ENCODE measurements at places on chromosomes 4 and X.

GRCh38 chr4:59249110-59249509, 1951.0 kb upstream of the ADGRL3 start:
- DNase-seq, result no peak

DNA sequence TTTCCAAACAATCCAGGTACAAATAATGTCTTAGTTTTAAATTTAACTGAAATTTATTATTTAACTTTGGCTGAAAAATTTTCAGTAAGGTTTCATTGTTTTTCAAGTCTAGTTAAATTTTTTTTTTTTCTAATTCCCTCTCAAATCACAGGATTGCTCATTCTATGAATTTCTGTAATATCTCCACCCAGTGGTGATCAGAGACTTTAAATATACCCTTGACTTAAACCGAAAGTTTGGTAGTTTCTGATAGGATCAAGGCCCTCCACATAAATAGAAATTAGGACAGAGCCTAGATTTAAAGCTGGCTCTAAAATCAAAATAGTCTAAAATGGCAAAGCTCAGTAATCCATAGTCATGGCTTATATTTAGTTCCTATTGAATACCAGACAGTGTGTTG, 175.4 kb downstream of the TBCK start:
- DNase-seq, result no peak

- DNase-seq, result no peak
These were observed 60.8 kb upstream of the GRPEL1 start for GRCh38 chr4:7128644-7129043.

DNA sequence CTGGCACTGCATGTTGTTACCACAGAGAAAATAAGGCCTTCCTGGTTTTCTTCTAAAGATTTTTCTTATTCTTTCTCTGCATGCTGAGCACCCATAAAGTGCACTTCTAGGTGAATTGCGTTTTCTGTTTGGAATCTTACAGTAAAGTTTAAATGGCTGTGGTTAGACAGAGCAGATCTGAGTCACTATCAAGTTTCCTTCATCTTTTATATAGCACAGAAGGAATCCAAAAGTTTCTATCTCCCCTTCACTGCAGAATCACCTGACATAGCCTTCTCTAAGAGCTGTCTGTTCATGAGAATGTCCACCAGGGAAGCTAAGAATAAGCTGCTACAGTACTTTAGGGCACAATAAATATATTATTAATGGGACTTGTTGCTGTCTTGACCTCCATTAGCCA, 455.5 kb upstream of the FAM241A start:
- no peak for DNase-seq

DNA sequence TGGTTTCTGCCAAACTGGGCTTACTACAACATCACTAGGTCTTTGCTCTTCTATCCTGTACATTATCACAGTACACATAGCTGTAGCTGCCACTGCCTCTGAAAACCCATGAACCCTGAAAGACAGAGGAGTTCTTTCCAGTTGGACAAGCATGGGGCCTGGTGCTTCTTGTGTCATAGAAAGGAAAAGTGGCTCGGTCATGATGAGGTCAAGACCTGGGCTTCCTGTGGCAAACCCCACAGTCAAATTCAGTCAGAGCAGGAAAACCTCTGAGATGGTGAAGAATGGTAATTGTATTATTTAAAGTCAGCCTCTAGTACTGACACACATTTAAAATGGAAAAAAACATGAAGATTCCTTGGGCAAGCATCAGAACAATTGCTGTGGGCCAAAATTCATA, 133.3 kb upstream of the PRPS2 start:
- no peak for DNase-seq

DNA sequence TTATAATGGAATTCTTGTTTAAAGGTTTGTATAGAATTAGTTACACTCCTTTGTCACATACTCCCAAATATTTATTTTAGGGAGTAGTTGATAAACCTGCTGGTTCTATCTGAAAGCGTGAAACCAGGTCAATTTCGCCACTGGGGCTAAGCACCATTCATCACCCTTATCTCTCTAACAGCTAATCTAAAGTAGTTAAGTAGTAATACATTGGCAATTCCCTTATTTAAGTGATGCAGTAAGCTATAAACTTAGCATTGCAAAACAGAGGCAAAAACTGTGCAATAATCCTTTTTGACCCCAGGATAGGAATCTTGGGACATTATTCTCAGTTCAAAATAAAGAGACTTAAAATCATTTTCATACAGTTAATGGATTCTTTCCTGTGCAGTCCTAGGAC, 33.7 kb upstream of the PTPN13 start:
- DNase-seq, result no peak

DNA sequence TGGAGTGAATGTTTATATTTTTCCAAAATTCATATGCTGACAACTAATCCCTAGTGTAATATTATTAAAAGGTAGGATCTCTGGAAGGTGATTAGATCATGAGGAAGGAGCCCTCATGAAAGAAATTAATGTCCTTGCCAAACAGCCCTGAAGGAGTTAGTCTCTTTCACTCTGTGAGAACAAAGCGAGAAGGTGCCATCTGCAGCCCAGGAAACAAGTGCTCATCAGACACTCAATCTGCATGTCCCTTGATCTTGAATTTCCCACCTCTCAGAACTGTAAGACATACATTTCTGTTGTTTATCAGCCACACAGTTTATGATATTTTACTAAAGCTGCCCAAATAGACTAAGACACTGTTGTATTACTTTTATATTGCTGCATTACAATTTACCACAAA, 1283.4 kb downstream of the PCDH7 start:
- no peak for DNase-seq

GRCh38 chrX:155027509-155028066, 944 bp downstream of the FUNDC2 start:
- no peak for DNase-seq

DNA sequence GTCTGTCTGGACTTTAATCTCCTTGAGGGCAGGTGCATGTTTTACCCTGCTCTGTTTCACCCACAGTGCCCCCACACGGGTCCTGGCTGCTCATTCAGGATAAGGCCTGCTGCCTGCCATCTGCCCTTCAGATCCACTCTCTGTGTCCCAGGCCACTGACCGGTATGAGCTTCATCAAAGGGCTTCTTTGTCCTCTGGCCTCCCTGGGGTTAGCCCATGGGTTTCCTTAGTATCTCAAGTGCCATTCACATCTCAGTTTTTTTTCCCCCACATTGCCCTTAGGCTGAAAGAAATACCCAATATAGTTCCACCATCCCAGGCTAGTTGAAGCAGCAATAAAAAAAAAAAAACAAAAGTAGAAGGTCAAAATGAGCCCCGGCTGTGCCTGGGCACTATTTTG, 9.3 kb downstream of the CD99L2 start:
- no peak for DNase-seq

DNA sequence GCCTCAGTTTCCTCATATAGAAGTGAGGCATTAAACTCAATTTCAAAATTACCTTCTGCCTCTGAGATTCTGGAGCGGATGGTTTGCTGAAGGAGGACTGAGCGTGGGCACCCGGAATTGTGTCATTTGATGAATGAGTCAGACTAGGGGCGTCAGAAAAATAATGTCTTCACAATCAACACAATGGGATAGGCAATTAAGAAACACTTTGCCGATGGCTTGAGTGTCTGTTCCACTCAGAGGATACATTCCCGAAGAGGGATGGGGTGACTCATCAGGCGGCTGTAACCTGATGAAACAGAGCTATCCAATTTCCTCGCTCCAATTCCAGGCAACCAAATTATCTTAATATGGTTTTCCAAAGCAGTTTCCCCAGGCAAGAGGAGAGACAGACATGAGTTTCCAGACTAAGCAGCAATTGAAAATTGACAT, 1.2 kb upstream of the CHRNA9 start:
- no peak for DNase-seq

DNA sequence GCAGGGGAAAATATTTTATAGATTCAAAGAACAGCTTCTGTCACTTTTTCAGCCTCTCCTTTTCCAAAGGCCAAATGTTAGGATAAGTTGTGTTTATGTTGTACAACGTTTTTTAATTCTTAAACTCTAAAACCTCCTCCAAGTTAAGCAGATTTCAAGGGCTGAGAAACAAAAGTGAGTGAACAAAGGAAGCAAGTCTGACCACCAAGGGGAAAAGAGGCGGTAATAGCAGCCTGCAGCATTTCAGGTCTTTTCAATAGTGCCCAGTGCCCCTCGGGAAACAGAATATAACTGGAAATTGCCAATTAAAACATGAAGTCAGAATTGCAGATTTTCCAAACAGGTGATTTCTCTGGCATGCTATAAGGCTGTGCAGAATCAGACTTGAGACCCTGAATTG, 510.0 kb upstream of the HTR2C start:
- no peak for DNase-seq

DNA sequence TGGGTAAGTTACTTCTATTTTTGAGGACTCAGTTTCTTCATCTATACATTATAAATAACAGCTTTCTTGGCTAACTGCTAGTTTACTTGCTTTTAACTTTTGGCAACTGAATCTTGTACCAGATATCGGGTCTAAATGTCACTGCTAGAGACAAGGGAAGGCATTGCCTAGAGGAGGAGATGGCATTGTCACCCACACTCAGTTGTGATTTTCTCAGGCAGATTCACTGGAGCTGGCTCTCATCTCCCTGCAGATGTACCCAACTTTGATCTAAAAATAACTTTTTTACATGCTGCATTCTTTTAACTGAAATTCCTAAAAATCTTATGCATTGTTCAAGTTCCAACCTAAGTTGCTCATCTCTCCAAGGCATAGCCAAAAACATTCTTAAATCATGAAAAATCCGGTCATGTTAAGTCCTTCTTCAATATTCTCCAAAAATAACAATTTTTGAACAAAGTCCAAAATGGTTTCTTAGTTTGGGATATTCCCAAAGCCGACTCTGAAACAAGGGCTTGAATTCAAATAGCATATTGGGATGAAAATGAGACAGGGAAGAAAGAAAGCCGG, 469.0 kb upstream of the BOD1L1 start:
- DNase-seq, result no peak

DNA sequence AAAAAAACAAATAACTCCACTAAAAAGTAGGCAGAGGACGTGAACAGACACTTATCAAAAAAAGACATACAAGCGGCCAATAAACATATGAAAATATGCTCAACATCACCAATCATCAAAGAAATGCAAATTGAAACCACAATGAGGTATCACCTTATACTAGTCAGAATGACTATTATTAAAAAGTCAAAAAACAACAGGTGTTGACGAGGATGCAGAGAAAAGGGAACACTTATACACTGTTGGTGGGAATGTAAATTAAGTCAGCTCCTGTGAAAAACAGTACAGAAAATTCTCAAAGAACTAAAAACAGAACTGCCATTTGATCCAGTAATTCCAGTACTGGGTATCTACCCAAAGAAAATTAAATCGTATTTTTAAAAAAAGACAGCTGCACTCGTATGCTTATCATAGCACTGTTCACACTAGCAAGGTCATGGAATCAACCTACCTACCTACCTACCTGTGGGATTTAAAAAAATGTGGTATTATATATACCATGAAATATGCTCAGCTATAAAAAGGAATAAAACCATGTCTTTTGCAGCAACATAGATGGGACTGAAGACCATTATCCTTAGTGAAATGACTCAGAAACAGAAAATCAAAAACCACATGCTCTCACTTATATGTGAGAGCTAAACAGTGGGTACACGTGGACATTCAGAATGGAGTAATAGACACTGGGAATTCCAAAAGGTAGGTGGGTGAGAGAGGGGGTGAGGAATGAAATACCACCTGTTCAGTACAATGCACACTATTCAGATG, 24.8 kb upstream of the PTPN13 start:
- no peak for DNase-seq

GRCh38 chr4:183223053-183223452, 97.0 kb downstream of the CLDN22 start:
- DNase-seq, result no peak

DNA sequence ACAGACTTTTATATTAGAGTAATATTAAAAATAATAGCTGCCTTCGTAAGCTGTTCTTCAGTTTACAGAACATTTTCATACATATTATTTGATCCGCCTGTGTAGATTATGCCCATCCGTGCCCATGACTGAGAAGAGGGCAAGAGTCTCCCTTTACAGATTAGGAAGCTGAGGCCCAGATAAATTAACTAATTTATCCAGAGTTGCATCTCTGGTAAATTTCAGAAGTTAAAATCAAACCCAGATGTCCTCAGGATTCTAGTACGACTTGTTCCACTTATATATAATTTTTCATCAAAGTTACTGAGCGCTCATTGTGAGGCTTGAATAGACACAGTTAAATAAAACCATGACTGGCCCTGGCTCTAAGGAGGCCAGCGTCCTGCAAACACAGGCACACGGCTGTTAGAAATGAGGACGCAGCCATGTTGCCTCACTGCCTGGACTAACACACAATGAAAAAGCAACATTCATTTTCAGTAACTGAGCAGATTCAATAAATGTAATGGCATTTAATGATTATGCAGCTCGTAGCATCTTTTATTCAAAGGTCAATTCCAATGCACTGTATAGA, 148.0 kb downstream of the TENM3 start:
- no peak for DNase-seq

DNA sequence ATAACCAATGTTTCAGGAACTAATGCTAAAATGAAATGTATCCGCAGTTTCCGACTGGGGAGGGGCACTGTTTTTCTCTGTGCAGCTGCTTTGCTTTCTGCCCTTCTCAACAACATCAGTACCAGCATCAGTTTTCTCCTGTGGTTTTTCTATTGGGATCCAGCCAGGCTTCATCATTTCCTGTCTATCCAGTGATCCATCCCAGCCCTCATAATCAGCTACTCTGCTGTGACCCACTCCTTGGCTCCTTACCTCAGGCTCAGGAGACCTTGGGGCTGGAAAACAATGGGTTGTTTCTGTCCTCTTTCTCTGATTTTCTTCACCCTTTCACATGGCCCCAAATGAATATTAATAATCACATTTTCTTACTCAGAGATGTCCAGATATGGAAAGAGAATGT, 222.2 kb upstream of the DKK2 start:
- no peak for DNase-seq

DNA sequence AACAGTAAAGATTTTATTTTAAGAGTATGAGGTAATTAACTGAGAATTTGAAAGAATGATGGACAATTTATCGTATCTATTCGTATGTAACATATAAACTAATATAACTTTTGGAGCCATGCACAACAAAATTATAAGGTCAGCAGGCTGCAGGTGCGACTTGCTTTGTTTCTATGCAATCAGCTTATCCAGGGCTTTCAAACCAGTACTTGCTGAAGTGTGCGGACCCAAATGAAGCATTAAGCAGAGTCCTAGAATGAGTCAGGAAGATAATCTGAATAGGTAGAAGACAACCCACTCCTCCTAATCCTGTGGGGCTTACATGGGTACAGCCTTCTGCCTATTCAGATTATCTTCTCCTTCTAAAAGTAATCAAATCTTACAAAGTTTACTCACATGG, 2.1 kb downstream of the NSD2 start:
- DNase-seq, result no peak

GRCh38 chrX:15915959-15916703, 61.5 kb upstream of the AP1S2 start:
- no peak for DNase-seq

DNA sequence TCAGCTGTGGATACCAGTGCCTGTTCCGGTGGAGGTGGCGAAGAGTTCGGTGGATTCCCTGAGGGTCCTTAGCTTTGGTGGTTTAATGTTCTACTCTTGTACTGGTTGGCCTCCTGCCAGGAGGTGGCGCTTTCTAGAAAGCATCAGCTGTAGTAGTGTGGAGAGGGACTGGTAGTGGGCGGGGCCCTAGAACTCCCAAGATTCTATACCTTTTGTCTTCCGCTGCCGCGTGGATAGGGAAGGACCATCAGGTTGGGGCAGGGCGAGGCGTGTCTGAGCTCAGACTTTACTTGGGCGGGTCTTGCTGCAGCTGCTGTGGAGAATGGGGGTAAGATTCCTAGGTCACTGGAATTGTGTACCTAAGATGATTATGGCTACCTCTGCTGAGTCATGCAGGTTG, 390.3 kb downstream of the FAM47A start:
- DNase-seq, result no peak

- DNase-seq, result no peak
These were observed 5.4 kb downstream of the SLC25A6 start for GRCh38 chrX:1386338-1387127.

Data from stimulated activated CD4-positive, alpha-beta T cell treated with anti-CD3 and anti-CD28 coated beads, Interleukin-15, amount 100 ng/mL, for 1 hour (primary cell).